ENCODE measurements at places on chromosomes 3 and 15.

GRCh38 chr15:73052653-73053397 is 562 bp downstream of the NEO1 start:
- DNase-seq: no peak

GRCh38 chr3:120095226-120095978 is 1.2 kb upstream of the GSK3B start:
- peak; percentile 79 for DNase-seq

DNA sequence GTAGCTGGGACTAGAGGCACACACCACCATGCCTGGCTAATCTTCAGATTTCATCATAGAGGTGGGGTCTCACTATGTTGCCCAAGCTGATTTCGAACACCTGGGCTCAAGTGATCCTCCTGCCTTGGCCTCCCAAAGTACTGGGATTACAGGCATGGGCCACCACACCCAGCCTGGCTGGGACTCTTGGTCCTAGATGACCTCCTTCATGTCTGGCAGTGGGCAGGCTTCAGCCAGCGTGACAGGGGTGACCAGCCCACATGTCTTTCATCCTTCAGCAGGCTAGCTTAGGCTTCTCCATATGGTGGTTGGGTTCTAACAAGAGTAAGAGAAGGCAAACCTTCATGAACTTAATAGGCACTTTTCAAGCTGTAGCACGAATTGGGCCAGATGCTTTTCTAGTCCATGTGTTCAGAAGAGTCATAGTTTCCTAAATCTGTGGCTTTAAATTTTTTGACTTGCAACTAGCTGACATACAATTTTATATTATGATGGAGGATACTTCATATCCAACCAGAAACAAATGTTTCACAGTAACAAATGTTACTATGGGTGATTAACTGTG is 7.6 kb downstream of the GPD1L start:
- DNase-seq: no peak

DNA sequence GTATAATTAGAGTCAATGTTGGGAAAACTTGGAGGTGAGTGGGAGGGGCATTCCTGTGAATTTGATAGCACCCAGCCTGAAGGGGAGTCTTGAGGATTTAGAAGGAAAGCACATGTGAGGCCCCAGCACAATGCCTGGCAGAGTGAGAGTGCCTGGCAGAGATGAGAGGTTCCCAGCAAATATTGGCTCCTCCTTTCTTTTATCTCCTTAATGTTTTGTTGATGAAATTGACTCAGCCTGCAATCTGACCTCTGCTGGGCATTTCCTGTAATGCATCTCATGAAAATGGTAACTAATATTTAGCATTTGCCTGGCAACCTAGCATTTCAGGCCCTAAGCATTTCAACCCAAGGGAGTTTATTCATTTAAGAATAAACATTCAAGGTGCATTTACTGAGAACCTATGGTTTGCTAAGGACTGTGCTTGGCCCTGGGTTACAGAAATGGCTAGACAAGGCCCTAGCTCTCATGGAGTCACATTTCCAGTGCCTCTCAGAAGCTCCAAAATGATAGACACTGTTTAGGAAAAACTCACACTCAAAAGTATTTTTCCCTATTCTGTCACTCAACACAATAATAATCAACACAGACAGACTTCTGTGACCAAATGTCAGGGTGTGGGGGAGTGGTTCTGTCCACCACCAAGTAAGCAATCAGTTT is 19.0 kb downstream of the PDHB start:
- no peak for DNase-seq

- no peak for DNase-seq
Measured at GRCh38 chr15:101496198-101496986, 6.9 kb upstream of the PCSK6 start.

GRCh38 chr3:60010781-60011180 is 961.0 kb upstream of the CFAP20DC start:
- no peak for DNase-seq
